ENCODE measurements at places on chromosomes 3 and 15. TPM values are rescaled to one million over a fixed set of nuclear protein-coding genes. Genes with fewer than 3 reads are reported as not detected.

Gene SCAMP5
- 0.29 TPM for total RNA-seq

Gene TERC
- 61.5 TPM for total RNA-seq

Gene SPTBN5
- total RNA-seq: 0.34 TPM

Gene AGBL1
- not detected for total RNA-seq

Gene SLC12A1
- not detected for total RNA-seq

DNA sequence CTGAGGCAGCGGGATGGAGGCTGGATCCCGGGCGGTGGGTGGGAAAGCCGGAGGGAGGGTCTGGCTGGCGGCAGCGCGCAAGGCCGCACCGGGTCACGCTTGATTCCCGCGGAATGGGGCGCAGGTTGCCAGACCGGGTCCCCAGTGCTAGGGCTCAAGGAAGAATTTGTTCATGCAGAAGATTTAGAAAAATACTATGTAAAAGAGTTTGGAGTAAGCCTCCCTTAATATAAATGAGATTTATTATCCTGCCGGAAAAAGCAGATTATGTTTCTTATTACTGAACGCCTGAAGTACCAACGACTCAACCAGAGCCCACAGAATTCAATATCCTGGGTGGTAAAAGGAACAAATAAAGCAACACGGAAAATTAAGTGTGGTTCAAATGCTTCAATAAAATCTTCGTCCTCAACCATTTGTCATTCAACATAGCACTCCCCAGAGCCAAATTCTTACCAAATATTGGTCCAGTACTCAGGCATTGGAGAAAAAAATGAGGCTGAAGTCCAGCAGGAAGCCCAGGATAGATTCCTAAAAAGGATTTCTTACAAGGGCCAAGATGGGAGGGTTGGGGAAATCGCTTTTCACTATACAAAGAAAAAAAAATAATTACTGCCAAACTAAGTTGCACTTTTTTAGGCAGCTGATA is 1.2 kb upstream of the ZBTB20 start:
- no peak for DNase-seq

DNA sequence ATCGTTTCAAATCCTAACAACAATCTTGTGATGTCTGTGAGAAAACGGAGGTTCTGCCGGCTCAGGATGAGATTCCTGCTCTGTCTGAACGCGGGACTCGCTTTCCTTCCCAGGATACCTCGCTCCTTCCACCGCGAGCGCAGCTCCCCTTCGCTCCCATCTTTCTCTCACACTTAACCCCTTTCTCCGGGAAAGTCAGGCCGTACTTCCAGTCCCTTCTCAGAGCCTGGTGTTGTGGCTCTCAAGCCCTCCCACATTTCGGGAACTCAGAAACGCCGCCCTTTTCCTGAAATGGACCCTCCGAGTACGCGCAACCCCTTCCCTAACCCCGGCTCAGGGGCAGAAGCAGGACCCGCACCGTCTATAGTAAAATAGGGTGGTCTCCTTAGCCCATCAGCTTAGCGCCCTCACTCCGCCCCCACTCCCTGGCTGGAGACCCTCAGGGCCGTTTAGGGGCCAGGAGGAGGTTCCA is 378 bp upstream of the FEM1B start:
- DNase-seq: no peak

GRCh38 chr3:183898028-183898431 is 13.3 kb upstream of the PARL start:
- DNase-seq: no peak

- no peak for DNase-seq
Observed at GRCh38 chr15:52757496-52757895, 32.6 kb downstream of the ONECUT1 start.

GRCh38 chr3:4888913-4889846 is 90.1 kb upstream of the BHLHE40 start:
- DNase-seq: no peak

- no peak for DNase-seq
Observed at GRCh38 chr3:150911771-150912170, 6.5 kb upstream of the MINDY4B start.

GRCh38 chr15:62495670-62496614 is 330.9 kb upstream of the C2CD4B start:
- DNase-seq: no peak

GRCh38 chr15:66098022-66098363 is 155.6 kb downstream of the MEGF11 start:
- DNase-seq: no peak

- no peak for DNase-seq
Observed at GRCh38 chr3:125435231-125435630, 60.1 kb upstream of the ZNF148 start.

DNA sequence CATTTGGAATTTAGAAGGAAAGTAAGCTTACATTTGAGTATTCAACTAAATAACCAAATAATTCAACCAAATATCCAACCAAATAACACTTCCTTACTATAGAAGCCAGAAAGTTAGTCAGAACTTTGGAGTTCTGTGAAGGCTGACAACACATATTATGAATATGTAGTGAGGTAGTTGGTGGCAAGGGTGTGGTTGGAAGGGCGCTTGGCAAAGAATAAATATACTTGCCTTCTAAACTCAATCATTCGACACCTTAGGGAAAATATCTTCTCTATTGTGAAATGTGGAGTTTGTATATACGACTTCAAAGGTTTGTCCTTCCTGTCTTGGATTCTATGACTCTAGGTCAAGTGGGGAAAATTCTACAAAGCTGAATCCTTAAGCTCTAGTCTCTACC is 111.7 kb upstream of the OSTN start:
- no peak for DNase-seq

DNA sequence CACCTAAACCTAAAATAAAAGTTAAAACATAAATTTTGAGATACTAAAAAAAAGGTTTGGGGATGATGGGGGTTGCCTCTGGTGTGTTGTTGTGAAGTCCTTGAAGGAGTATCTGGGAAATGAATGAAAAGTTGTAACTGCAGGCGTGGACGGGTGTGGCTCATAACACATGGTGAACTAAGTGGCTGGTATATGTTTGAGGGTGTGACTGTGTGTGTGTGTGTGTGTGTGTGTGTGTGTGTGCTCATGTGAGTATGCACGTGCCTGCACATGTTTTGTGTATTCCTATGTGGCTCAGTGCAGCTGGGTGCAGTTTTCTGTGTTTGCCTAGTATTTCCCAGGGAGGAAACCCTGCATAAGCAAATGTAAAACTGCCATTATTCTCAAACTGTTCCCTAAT is 229.9 kb upstream of the TRIM42 start:
- no peak for DNase-seq

- DNase-seq: no peak
Observed at GRCh38 chr3:108125550-108126071, 34.8 kb upstream of the CD47 start.

All from SJSA1 (cell line).